ENCODE measurements at places on chromosomes 5 and 9.

DNA sequence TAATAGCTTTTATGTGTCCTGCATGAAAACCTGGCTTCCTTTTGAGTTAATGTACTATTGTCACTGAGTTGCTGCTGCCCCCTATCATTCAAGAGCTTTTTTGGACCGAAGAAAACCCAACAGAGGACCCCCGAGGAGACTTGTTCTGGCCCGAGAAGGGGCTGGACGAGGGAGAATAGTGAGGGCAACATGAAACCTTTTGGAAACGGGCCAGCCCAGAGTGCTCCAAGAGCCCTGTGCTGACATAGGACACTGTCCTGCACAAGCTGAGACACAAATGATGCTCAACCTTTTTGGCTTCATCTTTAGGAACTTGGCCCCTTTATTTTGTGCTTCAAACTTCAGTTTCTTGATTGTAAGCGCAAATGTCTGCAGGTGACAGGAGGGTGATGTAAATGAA lies 4.0 kb upstream of the GADD45G start:
- no peak for DNase-seq

DNA sequence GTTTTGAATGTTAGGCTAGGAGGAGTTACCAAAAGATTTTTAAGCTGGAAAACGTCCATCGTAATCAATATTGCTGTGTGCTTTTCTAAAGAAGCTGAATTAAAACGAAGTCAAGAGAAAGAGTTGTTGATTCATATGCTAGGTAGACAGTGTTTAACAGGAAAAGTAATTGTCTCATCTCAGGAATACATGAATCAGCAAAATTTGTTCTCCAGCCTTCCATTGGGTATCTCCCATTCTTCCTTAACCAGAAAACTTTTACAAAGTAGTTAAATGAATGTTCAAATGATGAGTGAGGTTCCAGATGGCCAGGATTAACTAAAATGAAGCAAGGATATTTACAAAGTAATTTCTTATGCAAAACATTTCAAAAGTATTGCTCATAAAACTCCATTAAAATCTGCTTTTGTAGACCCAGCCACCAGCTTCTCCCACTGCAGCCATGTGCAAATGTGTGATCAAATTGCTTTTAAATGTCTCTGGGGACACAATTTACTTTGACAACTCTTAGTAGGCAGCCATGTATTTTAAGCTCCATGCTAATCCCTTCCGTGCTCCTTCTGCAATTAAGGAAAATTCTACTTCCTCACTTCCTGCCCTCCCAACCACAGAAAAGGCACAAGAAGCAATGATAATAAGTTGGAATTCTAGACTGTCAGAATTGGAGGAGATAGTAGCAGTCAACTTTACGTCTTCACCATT lies 121.2 kb downstream of the HTR4 start:
- DNase-seq: no peak

GRCh38 chr5:128770907-128771306 lies 194.4 kb upstream of the SLC27A6 start:
- no peak for DNase-seq

DNA sequence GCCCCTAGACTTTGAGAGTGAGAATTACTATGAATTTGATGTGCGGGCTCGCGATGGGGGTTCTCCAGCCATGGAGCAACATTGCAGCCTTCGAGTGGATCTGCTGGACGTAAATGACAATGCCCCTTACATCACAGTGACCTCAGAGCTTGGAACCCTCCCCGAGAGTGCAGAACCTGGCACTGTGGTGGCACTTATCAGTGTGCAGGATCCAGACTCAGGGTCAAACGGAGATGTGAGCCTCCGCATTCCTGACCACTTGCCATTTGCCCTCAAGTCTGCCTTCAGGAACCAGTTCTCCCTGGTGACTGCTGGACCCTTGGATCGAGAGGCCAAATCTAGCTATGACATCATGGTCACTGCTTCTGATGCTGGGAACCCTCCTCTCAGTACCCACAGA lies 1.3 kb downstream of the PCDHGC4 start:
- no peak for DNase-seq

- DNase-seq: no peak
Observed at GRCh38 chr9:134548618-134549017, 93.0 kb upstream of the COL5A1 start.

- no peak for DNase-seq
Observed at GRCh38 chr5:73373814-73374510, 74.6 kb downstream of the FOXD1 start.

DNA sequence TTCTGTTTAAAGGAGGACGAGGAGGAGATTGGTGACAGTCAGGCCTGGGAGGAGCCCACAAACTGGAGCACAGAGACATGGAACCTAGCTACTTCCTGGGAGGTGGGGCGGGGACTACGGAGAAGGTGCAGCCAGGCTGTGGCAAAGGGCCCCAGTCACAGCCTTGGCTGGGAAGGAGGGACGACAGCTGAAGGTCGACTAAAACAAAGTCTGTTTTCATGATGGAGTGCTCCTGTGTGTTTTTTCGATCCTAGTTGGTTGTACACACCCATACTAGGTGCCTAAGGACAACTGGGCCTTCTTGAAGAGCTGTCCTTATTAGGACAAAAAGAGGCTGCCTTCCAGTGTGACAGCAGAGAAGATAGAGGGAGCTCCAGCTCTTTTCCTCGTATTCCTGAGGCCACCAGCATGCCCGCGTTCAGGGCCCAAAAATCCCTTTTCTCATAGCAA lies 2.9 kb downstream of the CCDC107 start:
- DNase-seq: no peak

GRCh38 chr5:177984584-177985206 lies 11.3 kb downstream of the PROP1 start:
- DNase-seq: no peak

- DNase-seq: no peak
Observed at GRCh38 chr5:36949593-36949992, 73.0 kb downstream of the NIPBL start.

DNA sequence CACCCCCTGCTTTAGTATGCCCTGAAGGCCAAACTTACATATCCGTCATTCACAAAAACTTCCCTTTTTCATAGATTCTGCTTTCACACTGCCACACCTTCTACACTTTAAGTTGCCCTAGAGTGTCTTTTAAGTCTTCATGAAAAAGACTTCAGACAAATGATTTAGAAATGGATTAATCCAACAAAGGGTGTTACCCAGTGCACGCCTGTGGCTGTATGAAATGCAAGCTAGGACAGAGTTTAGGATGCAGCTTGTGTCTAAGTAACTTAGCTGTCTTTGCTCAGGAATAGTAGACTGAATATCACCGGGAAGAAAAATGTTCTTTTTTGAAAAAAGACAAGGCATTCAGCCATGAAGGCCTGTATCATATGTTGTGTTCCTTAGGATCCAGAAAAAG lies 210.0 kb downstream of the MPDZ start:
- DNase-seq: no peak

DNA sequence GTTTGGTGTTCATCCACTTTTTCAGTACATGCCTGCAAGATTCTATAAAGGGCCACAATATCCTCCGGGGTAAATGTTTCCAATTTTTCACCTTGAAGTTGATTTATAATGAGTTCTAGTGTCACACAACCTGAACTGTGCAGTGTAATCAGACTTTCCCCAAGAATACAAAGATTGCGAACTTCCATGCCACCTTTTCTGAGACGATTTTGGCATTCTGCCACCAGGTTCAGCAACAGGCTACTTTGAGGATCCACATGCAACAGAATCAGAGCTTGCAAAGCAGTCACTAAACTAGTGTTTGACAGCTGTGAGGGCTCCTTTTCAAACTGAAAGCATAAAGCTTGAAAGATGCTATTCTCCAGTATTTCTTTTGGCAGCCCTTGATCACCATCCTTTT lies 1.6 kb downstream of the FASTKD3 start:
- no peak for DNase-seq

- no peak for DNase-seq
Observed at GRCh38 chr5:39209924-39210323, 9.4 kb downstream of the FYB1 start.

GRCh38 chr5:65100911-65101631 lies 332.3 kb downstream of the CWC27 start:
- no peak for DNase-seq
